NCI-H2107 (cell line): ENCODE measurements at places on chromosomes 16 and 17.

- DNase-seq: no peak
Observed at GRCh38 chr17:27356091-27356705, 62.3 kb downstream of the WSB1 start.

- DNase-seq: no peak
Observed at GRCh38 chr16:50724306-50724705, 17.6 kb upstream of the CYLD start.

DNA sequence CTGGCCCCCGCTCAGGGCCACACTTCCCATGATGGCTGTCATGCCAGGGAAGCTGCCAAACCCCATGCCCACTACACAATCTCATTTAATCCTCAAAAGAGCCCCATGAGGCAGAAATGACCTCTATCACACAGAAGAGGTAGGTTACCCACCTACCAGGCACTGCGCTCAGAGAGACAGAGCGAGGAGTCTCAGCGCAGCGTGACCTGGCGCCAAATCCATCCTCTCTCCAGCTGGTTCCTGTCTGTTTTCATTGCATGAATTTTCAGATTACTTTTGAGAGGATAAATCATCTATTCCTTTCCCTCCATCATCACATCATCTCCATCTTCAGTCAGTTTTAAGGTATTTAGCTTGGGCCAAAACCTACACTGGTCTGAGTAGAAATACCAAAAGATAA is 101.5 kb upstream of the DNAH17 start:
- DNase-seq: no peak

DNA sequence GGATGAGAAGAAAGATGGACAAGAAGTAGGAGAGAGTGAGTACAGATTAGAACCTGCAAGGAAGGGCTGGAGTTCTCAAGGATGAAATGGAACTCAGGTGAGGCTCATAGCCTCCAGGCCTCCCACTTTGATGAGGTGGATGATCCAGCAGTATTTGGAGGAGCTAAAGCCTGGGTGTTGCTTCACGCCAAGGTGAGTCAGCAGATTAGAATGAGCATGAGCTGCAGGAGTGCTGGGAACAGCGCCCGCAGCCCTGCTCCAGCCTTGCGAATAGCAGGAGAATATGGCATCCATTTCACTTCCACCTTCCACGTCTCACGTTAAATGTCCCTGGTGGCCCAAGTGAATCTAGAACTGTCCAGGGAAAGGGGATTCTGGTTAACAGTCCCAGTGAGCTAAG is 94.4 kb upstream of the CPHXL start:
- DNase-seq: no peak

GRCh38 chr17:79608624-79608959 is 2.3 kb downstream of the RBFOX3 start:
- DNase-seq: no peak

GRCh38 chr17:39623356-39623950 is 3.3 kb upstream of the PPP1R1B start:
- DNase-seq: peak; percentile 48
